ENCODE measurements at places on chromosomes 4 and X.

DNA sequence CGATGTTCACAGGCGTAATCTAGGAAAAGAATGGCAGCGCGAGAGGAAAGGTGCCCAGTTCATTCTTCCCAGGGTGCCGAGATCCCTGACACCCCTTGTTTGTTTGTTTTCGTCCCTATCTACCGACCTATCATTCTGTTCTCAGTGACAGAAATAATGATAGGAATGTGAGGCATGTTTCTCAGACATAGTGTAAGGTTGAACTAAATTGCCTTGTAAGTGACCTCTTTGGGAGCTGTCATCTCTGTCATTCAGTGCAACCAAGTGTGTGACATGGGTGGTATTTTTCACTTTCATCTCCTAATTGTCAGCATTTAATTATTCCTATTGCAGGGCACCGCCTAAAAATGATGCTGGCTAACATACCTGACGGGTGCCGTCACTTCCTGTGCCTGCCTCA, 24.4 kb downstream of the CLDN22 start:
- DNase-seq = no peak

- DNase-seq = no peak
These were observed 51.8 kb upstream of the JADE1 start for GRCh38 chr4:128757712-128758111.

DNA sequence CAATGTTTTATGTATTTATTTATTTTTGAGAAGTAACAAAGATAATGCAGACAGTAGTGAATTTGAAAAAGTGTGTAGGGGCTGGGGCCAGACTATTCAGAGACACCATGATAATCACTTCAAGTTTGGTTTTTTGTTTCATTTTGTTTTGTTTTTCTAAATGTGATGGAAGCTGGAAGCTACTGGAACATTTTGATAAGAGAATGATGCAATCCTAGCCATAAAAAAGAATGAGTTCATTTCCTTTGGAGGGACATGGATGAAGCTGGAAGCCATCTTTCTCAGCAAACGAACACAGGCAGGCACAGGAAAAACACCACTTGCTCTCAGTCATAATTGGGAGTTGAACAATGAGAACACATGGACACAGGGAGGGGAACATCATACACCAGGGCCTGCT, 706.6 kb upstream of the EPHA5 start:
- DNase-seq = peak; percentile 79

DNA sequence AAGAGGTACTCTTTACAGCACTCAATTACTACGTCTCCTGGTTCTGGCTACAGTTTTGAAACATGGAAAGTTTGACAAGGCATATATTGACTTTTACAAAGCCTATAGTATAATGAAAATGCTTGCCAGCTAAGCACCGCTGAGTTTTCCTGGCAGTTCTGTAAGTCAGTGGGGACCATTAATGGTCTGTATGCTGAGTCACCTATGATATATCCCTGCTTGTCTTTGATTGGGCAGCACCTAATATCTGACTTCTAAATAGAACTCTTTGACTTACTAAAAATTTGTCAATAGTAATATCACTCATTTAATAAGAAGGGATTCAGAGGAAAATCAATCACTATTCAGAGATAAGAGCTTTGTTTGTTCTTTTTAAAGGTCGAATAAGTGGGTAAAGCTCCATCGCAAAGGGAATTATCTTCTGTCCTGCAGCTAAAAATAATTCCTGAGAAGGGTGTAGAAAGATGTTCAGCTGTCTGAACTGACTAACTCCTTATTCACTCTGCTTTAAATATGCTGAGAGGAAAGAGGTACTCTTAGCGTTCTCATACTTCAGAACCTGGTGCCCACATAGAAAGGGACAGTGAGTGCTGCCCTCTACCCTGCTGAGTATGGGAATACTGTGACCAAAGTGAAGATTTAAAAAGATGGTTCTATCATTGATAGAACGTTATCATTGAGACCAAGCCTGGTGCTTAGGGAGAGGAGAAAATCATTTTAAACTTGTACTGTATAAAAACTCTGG, 959 bp downstream of the SMPX start:
- DNase-seq = no peak

DNA sequence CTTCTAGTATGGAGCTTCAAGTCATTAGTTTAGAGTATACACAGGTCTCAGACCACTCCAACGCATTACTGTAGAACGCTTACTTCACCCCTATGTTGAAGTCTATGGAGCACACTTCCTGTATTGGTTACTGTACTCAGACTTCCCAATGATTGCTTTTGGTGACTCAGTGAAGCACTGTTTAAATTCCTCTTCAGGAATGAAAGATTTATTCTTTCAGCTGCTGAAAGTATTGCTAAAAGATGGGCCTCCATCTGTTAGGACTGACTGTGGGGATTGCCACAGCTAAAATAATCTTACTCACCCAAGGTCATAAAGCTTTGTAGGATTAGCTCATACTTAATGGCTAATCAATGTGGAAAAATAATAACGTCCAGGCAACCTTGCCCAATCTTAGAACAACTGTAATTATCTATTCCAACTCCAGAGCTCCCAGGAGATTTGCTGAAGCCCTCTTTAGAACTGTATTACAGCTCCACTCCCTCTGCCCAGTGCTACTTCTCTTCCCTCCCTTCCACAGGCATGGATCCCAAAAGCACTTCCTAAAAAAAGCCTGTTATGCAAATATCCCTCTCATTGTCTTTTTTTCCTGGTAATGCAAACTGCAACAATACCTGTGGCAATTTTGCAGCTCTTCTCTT, 281.9 kb upstream of the HS3ST1 start:
- peak; percentile 31 for DNase-seq

DNA sequence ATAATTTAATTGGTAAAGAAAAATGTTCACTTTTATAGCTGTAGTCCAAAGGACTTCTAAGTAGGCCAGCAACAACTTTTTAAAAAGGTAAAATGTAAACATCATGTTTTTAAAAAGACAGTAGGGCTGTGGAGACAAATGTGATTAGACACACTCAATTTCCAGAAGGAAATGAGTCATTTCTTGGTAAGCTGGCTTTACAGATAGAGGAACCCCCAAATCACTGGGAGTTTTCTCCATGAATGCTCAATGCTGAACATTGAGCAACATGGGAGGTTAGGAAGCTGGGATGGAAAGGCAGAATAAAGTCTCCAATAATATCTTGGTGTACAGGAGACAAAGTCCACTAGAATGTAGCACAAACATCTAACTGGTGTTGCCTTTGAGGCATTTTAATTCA, 121.3 kb downstream of the NWD2 start:
- peak; percentile 8 for DNase-seq

DNA sequence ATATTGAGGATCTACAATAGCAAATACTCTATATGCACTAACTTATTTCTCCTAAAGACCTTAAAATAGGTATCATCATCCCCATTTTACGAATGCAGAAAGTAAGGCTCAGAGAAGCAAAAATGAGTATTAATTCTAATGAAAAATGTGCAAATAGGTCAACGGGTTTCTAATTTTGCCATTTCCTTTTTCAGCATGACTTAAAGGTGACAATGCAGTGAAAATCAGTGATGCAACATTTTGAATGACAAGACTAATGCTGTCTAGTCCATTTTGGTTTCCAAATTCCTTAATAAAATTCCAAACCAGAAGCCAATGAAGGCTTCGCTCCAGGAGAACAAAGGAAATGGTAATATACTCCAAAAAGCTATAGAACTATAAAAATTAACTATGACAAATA, 37.0 kb upstream of the IBSP start:
- no peak for DNase-seq

GRCh38 chr4:1922821-1923220, 51.6 kb downstream of the NSD2 start:
- DNase-seq = no peak

DNA sequence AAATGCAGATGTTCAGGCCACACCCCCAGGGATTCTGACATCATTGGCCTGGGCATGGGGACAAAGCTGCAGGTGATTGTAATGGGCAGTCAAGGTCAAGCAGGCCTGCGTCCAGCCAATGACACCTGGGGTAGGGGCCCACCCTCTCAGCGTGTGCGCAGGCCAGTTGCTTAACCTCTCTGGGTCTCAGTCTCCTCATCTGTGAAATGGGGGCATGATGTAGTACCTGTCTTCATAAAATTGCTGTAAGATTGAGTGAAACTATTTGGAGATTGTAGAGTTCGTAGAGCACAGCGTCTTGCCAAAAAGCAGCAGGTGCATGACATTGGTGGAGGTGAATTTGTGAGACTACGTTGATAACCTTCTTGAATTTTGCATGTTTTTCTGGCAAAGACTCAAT, 21.2 kb downstream of the RS1 start:
- DNase-seq = no peak

DNA sequence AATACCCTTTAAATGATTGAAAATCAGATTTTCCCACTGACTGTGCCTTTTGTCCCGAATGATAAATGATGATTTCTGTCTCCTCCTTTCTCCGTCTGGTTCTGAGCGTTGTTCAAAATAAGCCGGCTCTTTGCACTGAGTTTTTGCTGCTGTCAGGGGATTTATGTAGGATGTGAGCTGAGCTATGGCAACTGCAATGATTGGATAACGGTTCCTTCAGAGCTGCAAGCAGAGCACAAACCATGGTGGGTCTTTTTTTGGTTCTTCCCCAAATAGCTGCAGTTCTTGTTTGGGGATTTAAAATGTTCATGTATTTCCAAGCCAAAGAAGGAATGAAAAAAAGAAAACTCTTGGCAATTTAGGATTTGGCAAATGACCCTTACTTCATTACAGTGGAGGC, 124.5 kb upstream of the CASK start:
- DNase-seq = no peak

- DNase-seq = no peak
These were observed 333.8 kb downstream of the DMD start for GRCh38 chrX:32877592-32877991.

DNA sequence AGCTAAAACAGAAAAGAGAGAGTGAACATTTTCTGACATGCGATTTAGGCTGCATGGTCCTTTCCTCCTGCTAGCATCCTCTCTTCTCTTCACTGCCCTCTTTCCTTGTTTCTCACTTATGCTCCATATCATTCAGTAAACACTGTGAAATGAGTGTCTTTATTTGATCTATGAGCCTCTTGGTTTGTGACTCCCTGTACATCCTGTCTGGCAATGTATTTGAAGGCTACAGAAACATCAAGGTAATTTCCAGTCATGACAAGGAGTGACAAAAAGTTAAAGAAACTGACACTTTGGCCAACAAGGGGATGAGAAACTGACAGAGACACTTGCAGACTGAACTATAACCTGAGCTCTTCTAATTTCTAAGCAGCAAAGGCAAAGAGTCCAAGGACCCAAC, 8.7 kb downstream of the FTHL17 start:
- DNase-seq = no peak

- DNase-seq = no peak
These were observed 62.6 kb downstream of the CHIC2 start for GRCh38 chr4:54001668-54002365.

- DNase-seq = peak; percentile 40
These were observed 226.9 kb upstream of the HCCS start for GRCh38 chrX:10884246-10884645.

- DNase-seq = peak; percentile 52
These were observed 23.8 kb upstream of the NSG1 start for GRCh38 chr4:4362991-4363697.

GRCh38 chrX:625137-625691, 5.4 kb upstream of the SHOX start:
- no peak for DNase-seq

DNA sequence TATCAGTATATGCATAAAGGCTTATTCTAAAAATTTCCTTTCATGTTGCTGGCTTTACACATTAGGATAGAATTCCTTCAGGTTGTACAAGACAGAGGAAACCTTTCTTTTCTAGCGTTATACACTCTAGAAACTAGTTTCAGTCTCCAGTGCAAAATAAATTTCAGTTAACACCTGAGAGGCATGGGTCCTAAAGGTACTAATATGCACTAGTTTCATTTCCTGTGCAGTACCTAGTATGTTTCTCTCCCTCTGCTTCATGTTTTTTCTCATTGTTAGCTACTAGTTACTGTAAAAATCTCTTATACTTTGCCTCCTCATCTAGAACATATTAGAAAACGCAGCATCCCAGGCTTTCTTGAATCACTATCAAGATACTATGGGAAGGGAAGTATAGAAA, 54.0 kb downstream of the SNX25 start:
- no peak for DNase-seq

- DNase-seq = peak; percentile 54
These were observed 1.8 kb upstream of the HSD17B10 start for GRCh38 chrX:53435997-53436396.

DNA sequence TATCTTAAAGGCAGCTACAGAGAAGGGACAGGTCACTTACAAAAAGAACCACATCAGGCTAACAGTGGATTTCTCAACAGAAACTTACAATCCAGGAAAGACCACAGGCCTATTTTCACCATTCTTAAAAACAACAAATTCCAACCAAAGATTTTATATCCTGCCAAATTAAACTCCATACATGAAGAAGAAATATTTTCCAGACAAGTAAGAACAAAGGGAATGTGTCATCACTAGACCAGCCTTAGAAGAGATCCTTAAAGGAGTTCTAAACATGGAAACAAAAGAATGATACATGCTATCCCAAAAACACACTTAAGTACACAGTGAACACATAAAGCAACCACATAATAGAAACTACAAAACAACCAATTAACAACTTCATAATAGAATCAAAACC, 105.6 kb downstream of the ANXA10 start:
- no peak for DNase-seq

DNA sequence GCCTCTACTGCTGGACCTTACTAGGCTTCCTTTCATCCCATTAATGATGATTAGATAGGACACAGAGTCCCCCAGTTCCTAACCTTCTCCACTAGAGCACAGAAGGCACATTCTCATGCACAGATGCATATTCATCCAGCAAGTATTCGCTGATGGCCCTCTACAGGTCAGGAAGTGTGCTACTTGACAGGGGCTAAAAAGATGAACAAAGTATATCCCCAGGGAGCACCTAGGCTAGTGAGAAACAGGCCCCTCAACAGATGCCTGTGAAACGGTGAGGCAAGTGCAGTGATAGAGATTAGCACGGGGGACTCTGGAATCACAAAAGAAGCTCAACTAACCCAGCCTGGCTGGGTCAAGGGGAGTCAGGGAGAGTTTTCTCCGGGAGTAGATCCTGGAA, 95.8 kb downstream of the MGST2 start:
- peak; percentile 27 for DNase-seq

- no peak for DNase-seq
These were observed 969.3 kb upstream of the FTHL17 start for GRCh38 chrX:32041181-32041580.

DNA sequence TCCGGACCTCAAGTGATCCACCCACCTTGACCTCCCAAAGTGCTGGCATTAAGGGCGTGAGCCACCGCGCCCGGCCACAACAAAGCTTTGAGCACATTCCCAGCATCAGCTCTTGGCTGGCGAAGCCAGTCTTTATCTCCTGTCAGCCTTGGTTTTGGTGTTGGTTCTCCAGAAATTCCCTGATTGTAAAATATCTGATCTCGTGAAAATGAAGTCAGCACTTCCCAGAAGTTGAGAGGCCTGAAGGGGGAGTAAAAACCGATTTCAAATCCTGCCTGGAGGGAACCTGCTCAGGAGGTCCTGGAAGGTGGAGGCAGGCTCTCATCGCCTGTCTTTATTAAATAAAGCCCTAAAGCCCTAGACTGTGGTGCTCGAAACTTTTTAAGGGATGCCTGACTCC, 33.6 kb downstream of the PTTG2 start:
- peak; percentile 47 for DNase-seq
